CD4-positive, alpha-beta T cell treated with Interleukin-15 for 4 hours (primary cell): ENCODE measurements at places on chromosomes 4 and X.

GRCh38 chr4:168218645-168219044 lies 99.9 kb downstream of the DDX60 start:
- no peak for DNase-seq

- no peak for DNase-seq
These were observed 40.2 kb upstream of the TMEM154 start for GRCh38 chr4:152719801-152720556.

DNA sequence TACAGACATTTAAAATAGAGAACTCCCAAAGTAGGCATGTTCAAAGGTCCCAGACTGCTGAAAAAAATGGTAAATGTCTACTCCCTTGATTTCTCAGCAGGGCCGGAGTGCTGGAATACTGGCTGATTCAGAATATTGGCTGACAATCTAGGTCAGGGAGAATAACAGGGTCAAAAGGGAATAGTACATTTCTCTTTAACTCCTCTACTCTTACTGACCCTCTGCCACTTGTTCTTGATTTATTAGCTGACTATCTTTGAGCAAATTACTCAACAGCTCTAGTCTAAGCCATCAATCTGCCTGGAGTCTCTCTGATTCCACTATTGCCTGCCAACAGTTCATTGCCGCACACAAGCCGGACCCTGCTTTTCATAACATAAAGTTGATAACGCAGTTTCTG lies 19.7 kb upstream of the NWD2 start:
- DNase-seq: no peak

DNA sequence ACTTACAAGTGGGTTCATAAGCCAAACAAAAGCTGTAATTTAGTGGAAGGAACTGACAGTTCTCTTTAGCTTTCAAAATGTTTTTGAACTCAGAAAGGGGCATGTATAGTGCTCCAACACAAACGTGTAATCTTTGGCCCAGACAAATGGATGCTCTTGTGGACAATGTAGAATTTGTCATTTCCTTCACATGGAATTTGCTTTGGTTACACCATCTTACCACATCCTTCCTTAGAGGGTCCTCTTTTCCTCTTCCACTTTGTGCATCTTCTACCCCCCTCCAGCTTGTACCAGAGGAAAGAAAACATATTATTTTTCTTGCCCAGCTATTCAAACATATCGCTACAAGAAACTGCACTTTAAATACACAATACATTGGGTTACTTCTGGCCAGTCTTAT lies 42.4 kb downstream of the MEPE start:
- DNase-seq: no peak

DNA sequence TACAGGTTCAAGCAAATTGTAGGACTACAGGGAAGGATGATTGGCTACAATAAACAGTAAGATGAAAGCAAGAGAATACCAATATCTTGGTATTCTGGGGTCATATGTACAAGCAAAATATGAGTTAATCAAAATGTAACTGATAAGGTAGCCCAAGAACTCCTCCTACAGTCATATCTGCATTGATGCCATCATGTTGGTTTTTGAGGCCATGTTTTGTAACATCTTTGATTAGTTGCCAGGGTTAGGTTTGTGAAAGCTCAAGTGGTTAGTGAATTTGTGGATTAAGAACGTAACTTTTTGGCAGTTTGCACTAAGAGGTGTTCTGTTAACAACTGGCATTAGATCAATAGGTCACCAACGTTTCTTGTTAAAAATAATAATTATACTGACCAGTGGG lies 59.6 kb downstream of the USP9X start:
- no peak for DNase-seq

DNA sequence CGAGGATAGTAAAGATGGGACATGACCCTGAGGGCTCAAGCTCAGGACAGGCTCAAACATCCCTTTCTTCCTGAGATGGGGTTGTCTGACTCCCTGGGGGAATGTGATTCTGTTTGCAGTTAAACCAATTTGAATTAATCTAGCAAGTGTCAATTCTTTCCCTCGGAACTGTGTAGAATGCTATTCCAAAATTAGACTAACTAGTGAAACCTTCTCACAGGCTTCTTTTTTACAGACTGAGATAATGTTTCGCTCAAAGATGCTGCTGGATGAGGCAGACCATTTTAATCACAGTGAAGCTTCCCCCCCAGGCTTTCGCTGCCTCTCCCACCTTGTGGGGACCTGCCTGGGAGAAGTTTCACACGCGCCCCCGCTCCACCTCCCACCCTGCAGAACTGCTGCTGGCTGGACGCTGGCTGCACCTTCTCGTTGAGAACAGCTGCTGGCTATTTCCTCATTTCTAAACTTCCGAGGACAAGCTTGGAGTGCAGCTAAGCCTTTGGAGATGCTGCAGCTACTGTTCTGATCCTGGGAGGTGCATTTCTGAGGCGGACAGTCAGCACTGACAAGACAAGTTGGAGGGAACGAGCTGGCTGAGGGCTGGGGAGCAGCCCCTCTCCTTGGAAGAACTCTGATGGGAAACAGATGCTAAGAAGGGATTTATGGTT lies 297.8 kb downstream of the RAPGEF2 start:
- no peak for DNase-seq
